ENCODE measurements at places on chromosomes 2 and 18.

GRCh38 chr2:151845481-151845880, 17.3 kb upstream of the ARL5A start:
- no peak for DNase-seq

DNA sequence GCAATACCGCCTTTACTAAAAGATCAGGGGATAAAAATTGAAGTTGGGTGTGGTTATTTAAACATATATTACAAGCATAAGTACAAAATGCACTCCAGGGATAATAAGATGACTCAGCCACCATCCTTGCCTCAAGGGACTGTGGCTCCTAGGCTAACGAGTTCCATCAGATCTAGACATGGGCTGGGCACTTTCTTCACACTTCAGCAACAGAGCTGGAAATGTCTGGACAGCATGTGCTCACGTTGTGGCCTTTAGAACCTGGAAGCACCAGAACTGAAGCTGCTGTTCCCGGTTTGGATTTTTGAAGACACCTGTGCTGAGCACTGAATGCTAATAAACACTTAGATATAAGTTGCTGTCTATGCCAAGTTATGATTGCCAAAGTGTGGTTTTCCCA, 384.2 kb upstream of the SALL3 start:
- DNase-seq: no peak

DNA sequence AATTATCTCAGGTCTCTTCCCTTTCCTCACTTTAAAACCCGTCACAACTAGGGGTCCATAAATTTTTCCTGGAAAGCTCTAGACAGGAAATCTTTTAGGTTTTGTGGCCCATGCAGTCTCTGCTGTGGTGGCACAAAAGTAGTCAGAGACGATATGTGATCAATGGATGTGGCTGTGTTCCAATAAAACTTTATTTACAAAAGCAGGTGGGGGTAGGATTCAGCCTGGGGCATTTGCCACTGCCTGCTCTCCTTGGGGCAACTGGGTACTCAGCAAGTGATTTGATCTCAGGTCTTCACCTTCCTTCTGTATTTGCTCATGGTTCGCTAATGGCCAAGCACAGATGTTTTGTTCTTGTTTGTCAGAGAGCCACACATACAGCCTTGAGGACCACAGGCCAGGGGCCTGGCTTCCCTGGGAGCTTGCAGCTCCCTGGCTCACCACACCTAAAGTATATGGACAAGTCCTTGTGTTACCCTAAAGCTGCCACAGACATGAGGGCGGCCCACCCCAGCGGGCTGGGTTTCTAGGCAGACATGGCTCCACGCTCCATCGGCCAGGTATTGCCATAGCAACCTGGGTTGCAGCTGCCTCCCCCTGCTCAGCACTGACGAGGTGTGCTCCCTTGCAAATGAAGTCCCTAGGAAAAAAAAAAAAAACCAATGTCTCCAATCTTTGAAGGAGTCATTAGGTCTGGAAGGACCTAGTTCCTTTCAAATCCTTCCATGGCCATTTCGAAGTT, 89.7 kb upstream of the YWHAQ start:
- DNase-seq: no peak

DNA sequence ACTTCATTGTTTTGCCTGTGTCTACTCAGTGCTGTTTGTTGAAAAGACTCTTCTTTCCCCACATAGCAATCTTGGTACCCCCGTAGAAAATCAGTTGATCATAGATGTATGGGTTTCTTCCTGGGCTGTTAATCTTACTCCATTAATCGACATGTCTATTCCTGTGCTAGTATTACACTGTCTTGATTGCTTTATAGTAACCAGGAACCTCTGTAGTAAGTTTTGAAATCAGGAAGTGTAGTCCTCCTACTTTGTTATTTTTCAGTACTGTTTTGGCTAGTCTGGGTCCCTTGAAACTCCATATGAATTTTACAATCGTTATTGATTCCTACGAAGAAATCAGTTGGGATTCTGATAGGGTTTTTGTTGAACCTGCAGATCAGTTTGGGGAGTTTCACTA, 78.8 kb upstream of the FAM136A start:
- DNase-seq: no peak

DNA sequence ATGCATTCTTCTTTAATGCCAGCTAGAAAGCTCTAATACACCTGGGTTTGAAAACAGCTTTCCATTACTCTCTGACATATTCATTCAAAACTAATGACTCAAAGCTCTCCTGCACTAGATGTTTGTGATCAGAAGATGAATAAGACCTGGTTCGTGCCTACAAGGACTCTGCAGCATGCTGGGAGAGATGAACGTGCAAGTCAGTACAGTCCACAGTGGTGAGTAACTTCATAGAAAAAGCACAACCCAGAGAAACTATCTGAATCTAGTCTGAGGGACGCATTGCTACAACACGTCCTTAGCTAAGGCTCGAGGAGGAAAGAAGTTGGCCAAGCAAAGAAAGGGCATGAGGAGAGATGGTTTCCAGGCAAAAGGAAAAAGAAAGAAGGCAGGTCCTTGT, 234.3 kb downstream of the OSR1 start:
- no peak for DNase-seq

DNA sequence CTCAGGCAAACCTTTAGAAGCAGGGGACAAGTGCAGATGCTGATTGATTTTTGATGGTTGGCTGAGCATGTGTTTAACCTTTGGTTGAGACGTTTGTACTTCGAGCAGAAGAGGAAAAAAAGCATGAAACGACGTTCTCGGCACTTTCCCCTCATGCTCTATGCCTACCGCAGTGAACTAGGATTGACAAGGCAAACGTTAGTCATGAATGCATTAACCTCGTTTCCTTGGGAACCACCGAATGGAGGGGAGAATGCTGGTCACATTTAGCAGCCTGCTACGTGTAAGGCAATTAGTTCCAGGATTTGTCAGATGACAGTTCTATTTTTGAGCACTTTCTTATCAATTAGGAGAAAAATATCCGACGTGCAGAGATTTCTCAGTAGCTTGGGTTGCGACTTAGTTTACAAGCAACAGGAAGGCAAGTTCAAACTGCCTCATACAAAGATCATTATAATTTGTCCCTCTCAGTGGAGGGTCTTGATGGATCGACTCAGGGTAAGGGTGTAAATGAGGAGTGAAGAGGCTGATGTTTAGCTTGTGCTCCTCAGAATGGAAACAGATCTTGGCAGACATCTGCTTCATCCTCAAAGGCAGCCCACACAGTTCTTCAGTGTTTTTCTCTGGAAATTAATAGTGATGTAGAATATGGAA, 47.4 kb upstream of the GPR45 start:
- no peak for DNase-seq

GRCh38 chr2:196142825-196143224, 28.6 kb downstream of the STK17B start:
- no peak for DNase-seq

DNA sequence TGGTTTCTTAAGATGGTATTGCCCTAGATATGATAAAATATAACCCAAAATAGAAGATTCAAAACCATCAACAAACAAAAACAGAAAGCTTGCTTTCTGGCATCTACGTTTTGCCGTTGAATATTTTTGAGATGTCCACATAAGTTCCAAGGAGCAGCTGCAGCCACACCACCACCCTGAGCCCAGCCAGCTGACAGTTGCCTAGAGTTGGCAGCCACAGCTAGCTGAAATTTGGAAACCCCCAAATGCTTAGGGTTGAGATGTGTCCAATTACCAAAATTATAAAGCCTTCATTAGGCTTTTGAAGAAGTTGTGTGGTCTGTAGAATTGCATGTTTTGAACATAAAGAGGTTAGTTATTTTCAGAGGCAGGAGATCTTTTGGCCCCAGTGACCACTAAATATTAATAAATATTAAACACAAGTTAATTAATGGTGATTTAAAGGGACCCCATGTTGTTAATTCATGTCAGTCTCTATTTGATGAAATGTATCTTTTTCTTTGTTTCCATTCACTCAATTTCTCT, 118.1 kb upstream of the DTNA start:
- no peak for DNase-seq

GRCh38 chr2:79792090-79792489, 279.2 kb downstream of the CTNNA2 start:
- no peak for DNase-seq

GRCh38 chr2:197028230-197028629, 101.7 kb upstream of the PGAP1 start:
- DNase-seq: no peak

GRCh38 chr2:25491966-25492532, 150.3 kb upstream of the DNMT3A start:
- peak; percentile 21 for DNase-seq

DNA sequence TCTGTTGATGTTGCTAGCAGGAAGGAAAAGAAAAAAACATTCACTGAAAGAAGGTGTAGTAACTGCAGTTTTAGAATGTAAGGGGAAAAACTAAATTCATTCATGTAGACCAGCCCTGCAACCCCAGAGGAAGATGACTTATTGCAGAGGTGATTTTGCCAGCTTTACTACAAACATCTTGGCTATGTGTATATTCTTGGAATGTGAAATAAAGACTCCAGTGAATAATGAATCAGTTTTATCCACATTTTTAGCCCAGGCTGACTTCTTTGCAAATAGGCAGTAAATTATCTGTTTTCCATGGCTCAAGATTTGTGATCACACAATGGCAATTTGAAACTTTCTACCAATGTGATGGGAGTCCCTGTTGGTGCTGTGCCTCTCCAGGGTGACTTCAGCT, 206.1 kb upstream of the SETBP1 start:
- no peak for DNase-seq

- no peak for DNase-seq
Measured at GRCh38 chr2:85875350-85876050, 13.3 kb downstream of the ST3GAL5 start.

- peak; percentile 77 for DNase-seq
Measured at GRCh38 chr2:143132355-143132754, 3.1 kb downstream of the ARHGAP15 start.

DNA sequence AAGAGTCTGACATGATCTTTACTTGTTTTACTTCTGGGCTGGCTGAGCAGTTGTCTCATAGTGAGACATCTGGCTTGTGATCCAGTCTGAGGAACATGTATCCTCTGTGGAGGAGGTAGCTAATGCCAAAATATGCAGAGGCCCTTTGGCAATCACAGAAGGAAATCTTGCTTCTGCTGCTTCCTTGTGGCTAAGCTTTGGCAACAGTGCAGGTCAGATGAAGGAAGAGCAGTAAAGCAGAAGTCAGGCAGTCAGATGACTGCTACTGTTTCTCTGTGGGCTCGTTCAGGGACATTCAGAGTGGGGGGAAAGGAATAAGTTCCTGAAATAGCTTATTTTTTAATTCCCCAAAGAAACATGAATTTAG, 22.3 kb downstream of the DOK1 start:
- peak; percentile 67 for DNase-seq

DNA sequence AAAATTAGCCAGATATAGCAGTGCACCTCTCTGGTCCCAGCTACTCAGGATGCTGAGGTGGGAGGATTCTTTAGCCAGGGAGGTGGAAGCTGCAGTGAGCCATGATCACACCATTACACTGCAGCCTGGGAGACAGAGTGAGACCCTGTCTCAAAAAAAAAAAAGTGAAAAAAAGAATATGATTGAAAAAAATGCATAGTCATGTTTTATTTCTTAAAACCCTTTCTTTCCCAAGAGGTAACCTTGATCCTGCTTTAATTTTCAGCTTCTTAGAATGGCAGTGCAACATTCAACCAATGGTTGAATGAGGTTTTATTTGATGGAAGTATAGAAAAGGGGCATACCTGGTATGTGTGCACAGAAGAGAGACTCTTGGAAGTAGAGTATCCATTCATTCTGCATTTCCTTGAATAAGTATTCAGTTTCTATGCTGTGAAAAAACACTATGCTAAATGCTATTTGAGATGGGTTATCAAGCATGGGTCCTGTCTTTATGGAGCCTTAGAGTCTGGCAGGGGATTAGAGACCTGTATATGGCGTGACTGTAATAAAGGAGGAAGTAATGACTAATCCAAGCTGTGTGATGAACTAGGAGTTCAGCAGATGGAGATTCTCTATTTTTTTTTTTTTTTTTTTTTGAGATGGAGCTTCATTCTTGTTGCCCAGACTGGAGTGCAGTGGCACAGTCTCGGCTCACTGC, 146.3 kb downstream of the WDSUB1 start:
- DNase-seq: peak; percentile 89

- no peak for DNase-seq
Measured at GRCh38 chr2:195642679-195643068, 14.4 kb upstream of the SLC39A10 start.
